Hepatocyte (in vitro differentiated cells): ENCODE measurements at places on chromosomes 1 and 21.

- DNase-seq: peak; percentile 34
Measured at GRCh38 chr1:180567654-180568053, 8.9 kb downstream of the OVAAL start.

GRCh38 chr1:1005774-1006304, 5.9 kb upstream of the HES4 start:
- DNase-seq: no peak

GRCh38 chr1:215084621-215085020, 2.1 kb downstream of the KCNK2 start:
- no peak for DNase-seq

- no peak for DNase-seq
Measured at GRCh38 chr1:43197343-43198127, 25.4 kb downstream of the CFAP57 start.

DNA sequence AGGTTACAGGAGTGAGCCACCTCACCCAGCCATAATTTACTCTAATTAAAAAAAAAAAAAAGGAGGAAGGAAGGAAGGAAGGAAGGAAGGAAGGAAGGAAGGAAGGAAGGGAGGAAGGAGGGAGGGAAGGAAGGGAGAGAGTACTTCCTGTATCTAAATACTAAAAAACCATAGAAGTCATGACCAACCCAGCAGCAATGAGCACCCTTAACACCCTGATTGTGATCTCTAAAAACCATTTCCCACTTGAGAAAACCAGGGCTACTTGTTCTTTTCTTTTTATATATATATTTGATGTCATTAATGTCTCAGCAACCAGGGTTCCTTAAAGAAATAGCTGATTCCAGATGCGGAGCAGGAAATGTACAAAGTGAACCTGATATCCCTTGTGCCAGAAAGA, 31.2 kb downstream of the ARID4B start:
- DNase-seq: no peak

DNA sequence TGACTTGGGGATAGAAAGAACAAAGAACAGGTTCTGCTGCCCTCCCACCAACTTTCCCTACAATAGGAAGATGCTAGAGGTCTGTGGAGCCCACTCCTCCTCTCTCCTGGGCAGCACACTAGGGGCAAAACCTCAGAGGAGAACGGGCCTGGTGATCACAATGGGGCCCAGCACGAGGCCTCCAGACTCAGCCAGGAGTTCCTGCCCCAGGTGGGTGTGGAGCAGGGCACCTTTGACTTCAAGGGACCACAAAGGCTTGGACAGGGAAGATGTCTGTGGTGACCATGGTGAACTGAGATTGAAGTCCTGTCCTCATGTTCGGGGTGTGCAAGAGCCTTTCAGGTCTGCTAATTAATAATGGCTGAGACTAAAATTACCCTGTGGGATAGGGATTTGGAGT, 88.8 kb downstream of the LAMC2 start:
- DNase-seq: no peak

DNA sequence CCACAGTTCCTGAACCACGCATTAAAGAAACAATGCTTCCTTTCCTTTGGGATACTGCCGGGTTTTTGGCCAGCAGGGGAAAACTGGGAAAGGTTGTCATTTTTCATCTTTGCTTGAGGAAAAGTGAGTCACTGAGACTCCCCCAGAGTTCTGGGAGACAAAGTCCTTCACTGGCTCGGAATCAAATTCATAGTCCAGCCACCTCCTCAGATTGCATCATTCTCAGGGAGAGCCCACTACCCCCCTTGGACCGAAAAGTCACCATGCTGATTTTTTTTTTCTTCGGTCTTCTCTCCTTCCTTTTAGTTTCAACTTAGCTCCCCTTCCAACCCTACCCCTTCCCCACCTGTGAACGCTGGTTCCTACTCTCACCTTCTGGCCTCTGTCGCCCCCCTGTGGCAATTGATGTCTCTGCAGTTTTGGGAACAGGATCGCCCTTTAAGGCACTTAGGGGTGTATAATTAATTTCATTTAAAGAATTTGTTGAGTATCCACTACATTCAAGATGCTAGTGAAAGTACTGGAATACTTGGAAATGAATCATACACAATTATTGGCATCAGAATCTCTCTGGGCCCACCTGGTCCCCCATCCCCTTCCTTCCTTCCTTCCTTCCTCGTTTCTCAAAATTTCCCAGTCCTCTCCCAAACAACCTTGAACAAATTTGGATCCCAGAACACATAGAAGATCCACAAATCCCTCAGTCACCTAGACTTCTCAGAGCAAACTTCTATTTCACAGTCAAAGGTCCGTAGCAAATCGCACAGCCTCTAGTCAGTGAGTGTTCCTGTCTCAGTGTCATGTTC, 6.9 kb downstream of the ACKR1 start:
- DNase-seq: peak; percentile 60

GRCh38 chr1:155175281-155175926, 1.8 kb downstream of the TRIM46 start:
- no peak for DNase-seq

DNA sequence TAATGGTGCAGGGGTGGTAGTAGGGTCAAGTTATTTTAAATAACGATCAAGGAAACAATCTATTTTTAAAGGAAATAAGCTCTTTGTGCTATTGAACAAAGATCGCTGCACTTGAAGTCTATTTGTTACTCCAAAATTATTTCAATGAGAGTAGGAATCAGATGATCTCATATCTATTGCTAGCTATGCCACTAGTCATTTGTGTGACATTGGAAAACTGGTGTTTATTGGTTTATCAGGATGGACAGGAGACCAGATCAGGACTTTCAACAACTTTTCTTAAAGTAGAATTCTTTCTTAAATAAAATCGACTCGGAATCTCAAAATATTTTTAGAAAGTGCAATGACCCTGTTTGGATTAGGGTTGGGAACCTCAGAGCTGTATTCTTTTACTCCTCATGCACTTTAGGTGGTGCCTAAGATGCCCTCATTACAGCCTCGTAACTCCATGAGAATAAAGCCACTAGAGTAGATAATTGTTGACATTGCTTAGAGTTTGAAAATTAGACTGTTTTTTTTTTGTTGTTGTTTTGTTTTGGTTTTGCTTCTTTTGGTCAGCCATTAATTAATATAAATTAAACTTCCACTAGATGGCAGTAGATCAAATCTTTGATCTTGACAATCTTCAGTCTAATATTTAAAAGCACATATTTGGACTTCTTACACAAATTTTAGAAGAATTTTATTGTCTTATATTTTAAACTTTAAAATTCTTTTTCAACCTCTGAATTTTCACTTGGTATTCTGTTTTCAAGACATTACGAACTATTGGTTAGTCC, 352.4 kb downstream of the USP25 start:
- peak; percentile 21 for DNase-seq
